ENCODE measurements at places on chromosomes 5 and 9. TPM values are rescaled to one million over a fixed set of nuclear protein-coding genes. Genes with fewer than 3 reads are reported as not detected.

- H3K4me1 ChIP-seq: peaks cover 30% of the 10 kb centered on the region
- H3K4me3 ChIP-seq: no peak overlapping the region
- peak; percentile 47 for DNase-seq
- H3K27ac ChIP-seq: no peak overlapping the region
- H3K27me3 ChIP-seq: peaks cover 19% of the 10 kb centered on the region
- no peaks in the 10 kb centered on the region for H3K36me3 ChIP-seq
These were observed 3.5 kb downstream of the PIP5K1B start for GRCh38 chr9:68708513-68708912.

DNA sequence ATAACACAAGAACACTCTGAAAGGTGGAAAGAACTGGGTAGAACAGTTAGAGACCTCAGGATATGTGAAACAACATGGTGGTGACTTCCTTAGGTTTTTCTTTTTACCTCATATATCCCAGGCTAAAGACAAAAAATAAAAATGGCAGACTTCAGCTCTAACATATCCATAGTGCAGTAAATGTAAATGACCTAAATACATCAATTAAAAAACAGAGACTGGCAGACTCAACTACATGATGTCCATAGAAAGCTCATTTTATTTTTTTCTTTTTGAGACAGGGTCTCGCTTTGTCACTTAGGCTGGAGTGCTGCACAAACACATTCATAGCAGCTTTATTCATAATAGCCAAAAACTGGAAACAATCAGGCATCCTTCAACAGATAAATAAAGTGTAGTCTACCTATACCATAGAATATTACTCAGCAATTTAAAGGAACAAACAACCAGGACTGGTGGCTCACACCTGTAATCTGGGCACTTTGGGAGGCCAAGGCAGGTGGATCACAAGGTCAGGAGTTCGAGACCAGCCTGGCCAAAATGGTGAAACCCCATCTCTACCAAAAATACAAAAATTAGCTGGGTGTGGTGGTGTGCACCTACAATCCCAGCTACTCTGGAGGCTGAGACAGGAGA is 4.8 kb downstream of the C5orf15 start:
- H3K4me1 ChIP-seq: peaks cover 14% of the 10 kb centered on the region
- H3K36me3 ChIP-seq: peaks cover 12% of the 10 kb centered on the region
- no peaks in the 10 kb centered on the region for H3K27me3 ChIP-seq

- H3K27ac ChIP-seq: no peak overlapping the region
- no peak for DNase-seq
- no peaks in the 10 kb centered on the region for H3K27me3 ChIP-seq
These were observed 38.9 kb downstream of the PAM start for GRCh38 chr5:102794047-102794446.

DNA sequence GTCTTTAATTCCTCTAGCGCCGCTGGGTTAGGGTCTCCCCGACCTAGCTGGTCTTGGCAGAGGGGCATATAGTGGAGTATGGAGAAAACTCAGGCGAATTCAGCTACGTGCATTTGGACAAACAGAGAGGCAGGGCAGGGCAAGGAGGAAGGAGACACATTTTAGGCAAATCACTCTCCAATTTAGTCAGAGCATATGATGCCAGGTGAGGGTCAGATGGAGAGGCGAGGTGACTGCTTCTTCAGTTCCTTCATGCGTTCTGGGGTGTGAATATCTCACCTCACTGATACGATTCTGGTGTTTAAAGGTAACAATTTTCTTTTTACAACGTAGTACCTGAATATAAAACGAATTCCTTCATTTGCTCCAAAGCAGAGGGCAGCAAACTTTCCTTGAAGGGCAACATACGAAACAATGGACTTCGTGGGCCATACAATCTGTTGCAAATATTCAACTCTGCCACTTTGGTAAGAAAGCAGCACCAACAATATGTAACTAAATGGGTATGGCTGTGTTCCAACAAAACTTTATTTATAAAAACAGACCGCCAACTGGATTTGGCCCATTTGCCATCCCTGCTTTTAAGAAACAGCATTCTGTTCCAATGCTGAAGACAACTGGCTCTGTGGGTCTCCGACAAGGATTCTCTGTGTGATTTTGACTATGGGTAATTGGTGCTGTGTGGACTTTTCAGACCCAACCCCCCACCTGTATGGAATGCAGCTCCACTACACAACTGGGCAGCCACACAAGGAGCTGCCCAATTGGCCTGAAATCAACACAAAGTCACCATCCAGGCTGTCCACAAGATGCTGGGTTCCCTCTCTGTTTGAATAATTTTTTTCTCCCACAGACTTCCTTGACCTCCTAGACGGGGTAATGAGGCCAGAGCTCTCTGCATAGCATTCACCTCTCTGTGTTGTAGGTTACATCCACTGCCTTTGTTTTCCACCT is 53.8 kb downstream of the RAPGEF1 start:
- DNase-seq: no peak
- no peaks in the 10 kb centered on the region for H3K27me3 ChIP-seq
- H3K4me3 ChIP-seq: no peak overlapping the region
- no peak overlapping the region for H3K27ac ChIP-seq

- no peak overlapping the region for H3K4me3 ChIP-seq
- no peaks in the 10 kb centered on the region for H3K4me1 ChIP-seq
- no peak for DNase-seq
- no peak overlapping the region for H3K27ac ChIP-seq
- H3K27me3 ChIP-seq: no peaks in the 10 kb centered on the region
- no peaks in the 10 kb centered on the region for H3K36me3 ChIP-seq
These were observed 29.2 kb upstream of the MSANTD3 start for GRCh38 chr9:100397529-100398266.

DNA sequence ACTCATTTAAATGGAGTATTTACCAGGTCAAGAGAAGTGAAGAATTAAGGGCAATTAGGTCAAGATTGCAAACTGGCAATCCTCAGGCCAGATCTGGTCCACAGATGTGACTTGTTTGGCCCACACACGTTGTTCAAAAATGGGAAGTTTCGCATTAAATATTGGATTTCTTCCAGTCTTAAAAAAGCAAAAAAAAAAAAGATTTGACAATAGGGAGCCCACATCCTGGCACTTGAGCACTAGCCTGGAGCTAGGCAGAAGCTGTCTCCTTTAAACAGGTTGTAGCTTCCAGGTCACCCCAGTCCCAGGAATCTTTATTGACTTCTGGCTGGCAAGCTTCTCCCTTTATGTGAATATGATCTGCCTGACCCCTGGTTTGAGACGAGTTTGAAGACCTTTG is 520.4 kb downstream of the RAB3C start:
- H3K36me3 ChIP-seq: no peaks in the 10 kb centered on the region
- H3K4me1 ChIP-seq: peaks cover 34% of the 10 kb centered on the region
- H3K27ac ChIP-seq: no peak overlapping the region
- no peak overlapping the region for H3K4me3 ChIP-seq
- DNase-seq: no peak
- no peaks in the 10 kb centered on the region for H3K27me3 ChIP-seq

DNA sequence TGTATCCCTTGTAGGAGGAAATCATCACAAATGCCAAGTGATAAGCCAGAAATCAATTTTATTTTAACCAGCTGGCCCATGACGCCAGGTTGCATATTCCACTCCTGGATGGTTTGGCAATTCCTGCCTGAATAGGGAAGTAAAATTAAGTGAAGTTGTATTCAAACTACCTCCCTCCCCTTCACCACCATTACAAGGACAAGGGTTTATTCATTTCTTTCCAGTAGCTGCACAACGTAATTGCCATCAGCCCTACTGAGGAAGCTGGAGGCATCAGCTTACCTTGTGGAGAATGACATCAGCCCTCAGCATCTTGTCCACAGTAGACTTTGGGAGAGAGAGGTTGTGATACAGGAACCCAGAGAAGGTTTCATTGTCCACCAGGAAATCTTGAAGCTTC is 66.6 kb downstream of the ABCA1 start:
- no peak overlapping the region for H3K27ac ChIP-seq
- no peak overlapping the region for H3K4me3 ChIP-seq
- H3K4me1 ChIP-seq: peaks cover 65% of the 10 kb centered on the region
- H3K27me3 ChIP-seq: no peaks in the 10 kb centered on the region
- no peak for DNase-seq
- peaks cover 71% of the 10 kb centered on the region for H3K36me3 ChIP-seq

DNA sequence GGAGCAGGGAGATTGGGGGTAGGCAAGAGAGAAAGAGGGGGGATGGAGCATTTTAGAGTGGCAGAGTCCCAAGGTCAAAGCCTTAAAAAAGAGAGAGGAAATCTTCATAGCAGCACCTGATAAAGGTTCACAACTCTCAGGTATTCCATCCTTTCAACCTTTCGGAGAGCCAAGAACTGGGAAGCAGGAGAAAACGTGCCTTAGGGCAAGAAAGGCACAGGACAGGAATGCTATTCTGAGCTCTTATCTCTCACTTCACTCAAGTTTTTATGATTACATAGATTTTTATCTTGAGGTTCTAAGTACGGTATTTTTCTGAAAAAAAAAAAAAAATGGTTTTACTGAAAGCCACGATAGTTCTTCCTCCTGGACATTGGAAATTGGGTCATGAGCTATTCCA is 34.5 kb upstream of the SMAD5 start:
- no peak for DNase-seq
- H3K27me3 ChIP-seq: no peaks in the 10 kb centered on the region
- H3K4me3 ChIP-seq: no peak overlapping the region
- H3K36me3 ChIP-seq: no peaks in the 10 kb centered on the region
- H3K4me1 ChIP-seq: no peaks in the 10 kb centered on the region

DNA sequence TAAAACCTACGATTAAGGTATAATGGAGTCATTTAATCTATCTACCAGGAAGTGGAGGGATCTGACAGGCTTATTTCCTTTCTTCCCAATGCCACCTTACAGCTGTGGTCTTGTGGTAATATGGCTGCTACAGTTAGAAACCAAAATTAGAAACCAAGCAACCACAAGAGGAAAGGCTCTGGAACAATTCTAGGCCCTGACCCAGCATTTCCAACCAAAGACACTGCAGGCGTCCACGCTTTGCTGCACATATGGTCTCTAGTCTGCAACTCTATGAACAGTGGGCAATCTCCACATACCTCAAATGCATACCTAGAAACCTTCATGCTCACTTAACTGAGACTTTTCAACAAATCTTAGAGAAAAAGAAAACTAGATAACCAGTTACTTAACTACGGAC is 339.1 kb downstream of the NFIB start:
- H3K27ac ChIP-seq: no peak overlapping the region
- no peaks in the 10 kb centered on the region for H3K4me1 ChIP-seq
- DNase-seq: no peak
- H3K36me3 ChIP-seq: no peaks in the 10 kb centered on the region

DNA sequence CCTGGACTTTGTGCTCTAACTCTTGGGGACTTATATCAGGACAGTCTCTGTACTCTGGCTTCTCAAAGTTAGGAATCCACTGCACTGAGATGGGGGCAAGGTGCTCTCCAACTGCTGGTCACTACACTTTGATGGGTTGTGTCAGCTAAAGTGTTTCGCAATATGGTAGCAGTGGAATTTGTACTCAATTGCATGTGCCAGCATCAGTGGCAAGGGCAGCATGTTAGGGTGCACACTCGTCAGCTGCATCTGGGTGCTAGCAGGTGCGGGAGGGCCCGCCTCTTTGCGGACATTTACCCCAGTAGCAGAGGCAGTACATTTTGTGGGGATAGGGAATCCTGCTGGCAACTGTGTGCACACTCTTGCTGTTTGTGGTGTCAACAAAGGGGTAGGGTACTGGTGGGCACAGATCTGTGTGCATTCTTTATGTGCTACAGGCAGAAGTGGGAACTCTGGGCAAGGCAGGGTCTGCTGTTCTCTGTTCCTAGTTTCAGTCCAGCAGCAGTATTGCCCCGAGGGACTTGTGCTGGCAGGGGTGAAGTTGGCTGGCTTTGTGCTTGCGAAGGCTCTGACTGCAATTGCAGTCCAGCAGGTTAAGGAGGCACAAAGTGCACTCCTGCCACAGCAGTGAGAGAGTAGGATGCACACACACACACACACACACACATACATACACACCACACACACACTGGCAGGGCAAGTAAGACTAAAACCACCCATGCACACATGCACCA is 924.8 kb upstream of the CDH9 start:
- H3K4me3 ChIP-seq: no peak overlapping the region
- no peaks in the 10 kb centered on the region for H3K27me3 ChIP-seq
- H3K4me1 ChIP-seq: no peaks in the 10 kb centered on the region
- H3K27ac ChIP-seq: no peak overlapping the region

GRCh38 chr5:131288328-131288727 is 24.5 kb downstream of the CDC42SE2 start:
- H3K4me3 ChIP-seq: no peak overlapping the region
- DNase-seq: no peak
- H3K36me3 ChIP-seq: peaks cover 5% of the 10 kb centered on the region
- no peak overlapping the region for H3K27ac ChIP-seq
- H3K4me1 ChIP-seq: peaks cover 5% of the 10 kb centered on the region

DNA sequence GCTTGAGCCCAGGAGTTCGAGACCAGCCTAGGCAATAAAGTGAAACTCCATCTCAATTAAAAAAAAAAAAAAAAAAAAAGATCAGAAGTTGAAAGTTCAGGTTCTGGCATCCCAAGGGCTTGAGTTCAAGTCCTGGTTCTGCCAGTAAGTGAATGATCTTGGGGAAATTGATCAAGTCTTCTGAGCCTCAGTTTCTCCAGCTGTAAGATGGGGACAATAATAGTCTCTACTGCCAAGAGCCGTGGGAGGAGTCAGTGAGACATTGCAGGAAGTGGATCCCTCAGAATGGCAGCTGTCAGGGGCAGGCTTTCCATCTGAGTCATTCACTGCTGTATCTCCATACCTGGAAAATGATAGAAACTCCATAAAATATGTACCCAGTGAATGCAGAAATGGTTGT is 37.8 kb upstream of the FUBP3 start:
- H3K4me3 ChIP-seq: no peak overlapping the region
- H3K36me3 ChIP-seq: no peaks in the 10 kb centered on the region
- H3K27me3 ChIP-seq: peaks cover 68% of the 10 kb centered on the region
- no peak overlapping the region for H3K27ac ChIP-seq
- peaks cover 5% of the 10 kb centered on the region for H3K4me1 ChIP-seq
- DNase-seq: no peak

The GPRIN1 gene
- 0.42 TPM for total RNA-seq

The CDKN2B gene
- 9.9 TPM for total RNA-seq

The EFNA5 gene
- total RNA-seq: 2.8 TPM

The EQTN gene
- not detected for total RNA-seq

The RBM27 gene
- total RNA-seq: 24.1 TPM

Data from esophagus muscularis mucosa (tissue), 4 donors.